ENCODE measurements at places on chromosomes 7 and 10. TPM values are rescaled to one million over a fixed set of nuclear protein-coding genes. Genes with fewer than 3 reads are reported as not detected.

- DNase-seq: peak; percentile 66
Measured at GRCh38 chr7:50426280-50427045, 23.7 kb downstream of the FIGNL1 start.

DNA sequence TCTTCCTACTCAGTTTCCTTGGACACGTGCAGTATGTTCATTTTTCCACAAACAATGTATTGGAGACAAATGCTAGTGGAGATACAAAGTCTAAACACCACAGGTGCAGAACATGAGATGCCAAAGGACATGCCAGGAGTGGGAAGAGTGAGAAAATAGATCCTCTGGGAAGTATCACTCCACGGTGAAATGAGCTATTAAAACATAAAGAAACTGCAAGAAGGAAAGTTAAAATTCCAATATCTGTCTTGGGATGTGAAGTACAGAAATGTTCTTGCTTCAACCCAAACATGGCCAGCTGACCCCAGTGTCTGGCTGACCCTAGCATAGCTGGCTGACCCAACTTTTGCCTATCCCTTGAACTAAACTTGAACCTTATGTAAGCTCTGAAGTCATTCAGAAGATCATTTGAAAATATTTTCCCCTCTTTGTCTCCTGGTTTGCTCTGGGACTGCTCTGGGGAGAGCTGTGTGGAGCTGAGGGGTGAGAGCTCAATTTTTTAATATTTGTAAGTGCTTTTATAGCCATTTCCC is 59.5 kb downstream of the FZD1 start:
- DNase-seq: no peak

DNA sequence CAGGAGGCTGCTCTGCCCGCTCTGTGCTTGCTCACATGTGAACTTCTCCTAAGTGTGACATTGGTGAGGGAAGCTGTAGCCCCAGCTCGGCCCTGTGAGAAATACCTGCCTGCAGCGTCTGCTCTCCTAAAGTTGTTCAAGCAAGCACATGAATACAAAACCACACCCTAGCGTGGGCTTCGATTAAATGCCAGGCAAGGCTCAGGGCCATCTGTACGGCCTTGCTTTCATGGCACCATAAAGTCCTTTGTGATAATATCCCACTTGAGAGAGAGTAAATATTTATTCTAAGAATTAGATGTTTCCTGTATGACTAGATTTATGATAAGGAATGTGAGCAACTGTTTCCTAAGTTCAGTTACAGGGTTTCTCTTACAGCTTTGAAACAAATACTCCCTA is 262.8 kb upstream of the KLF14 start:
- peak; percentile 71 for DNase-seq

GRCh38 chr7:141387521-141388217 is 163.5 kb upstream of the AGK start:
- no peak for DNase-seq

DNA sequence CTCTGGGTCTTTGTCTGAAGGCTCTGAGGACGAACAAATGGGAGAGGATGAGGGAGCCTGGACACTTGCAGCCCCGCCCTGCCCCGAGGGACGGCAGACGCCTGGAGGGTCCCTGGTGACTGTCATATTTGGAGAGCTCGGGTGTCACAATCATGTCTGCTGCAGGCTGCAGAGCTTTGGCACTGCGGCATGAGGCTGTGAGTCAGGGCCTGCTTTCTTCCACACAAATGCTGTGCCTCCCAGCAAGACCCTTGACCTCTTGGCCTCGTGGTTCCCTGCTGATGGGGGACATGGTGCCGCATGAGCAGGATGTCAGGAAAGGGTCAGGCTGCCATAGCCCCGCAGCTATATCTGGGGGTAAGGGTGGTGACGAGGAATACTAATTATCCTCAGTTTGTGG is 64.9 kb upstream of the PPIF start:
- no peak for DNase-seq

DNA sequence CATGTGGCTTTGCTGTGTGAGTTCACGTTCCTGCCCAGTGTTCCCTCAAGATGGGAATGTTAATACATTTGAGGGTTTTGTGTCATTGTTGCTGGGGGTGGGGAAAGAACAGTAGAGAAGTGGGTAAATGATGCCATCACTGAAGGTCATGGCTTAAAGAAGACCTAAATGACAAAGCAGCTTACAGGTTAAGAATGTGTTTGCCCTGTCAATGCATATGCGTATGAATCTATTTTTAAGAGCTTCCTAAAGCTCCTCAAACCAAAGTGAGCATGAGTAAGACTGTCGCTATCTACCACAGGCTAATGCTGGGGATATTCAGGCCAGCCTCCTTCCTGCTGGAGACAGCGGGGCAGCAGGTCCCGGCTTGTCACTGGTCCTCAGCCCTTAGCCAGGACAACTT is 162.9 kb downstream of the CREB5 start:
- DNase-seq: no peak

SLC39A12 gene
- total RNA-seq: not detected

ACSM6 gene
- not detected for total RNA-seq

DNA sequence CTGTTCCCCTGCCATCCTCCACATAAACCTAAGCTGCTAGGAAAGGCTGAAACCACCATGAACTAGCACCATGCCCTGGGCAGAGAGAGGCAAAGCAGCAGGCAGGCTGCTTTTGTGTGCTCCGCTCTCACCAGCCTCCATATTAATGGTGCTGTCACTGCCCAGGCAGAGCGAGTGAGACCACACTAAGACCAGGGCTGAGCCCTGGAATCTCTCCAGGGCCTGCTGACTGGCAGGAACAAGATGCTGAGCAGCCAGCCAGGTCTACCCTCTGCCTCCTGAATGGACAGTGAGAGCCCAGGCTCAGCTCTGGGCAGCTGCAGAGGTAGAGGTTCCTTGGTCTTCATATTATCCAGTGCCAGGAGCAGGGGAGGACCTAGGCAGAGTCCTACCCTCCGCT is 1.6 kb upstream of the CRHR2 start:
- no peak for DNase-seq

GRCh38 chr7:6320791-6321190 is 48.4 kb upstream of the CYTH3 start:
- DNase-seq: no peak

CALHM3 gene
- not detected for total RNA-seq

All from hepatocyte (in vitro differentiated cells).